ENCODE measurements at places on chromosomes 3 and 15. TPM values are rescaled to one million over a fixed set of nuclear protein-coding genes. Genes with fewer than 3 reads are reported as not detected.

The PLCL2 gene
- 13.1 TPM for total RNA-seq

The TEX55 gene
- not detected for total RNA-seq

The LPP gene
- total RNA-seq, result 132 TPM

The COL6A5 gene
- 0.05 TPM for total RNA-seq

The SSUH2 gene
- not detected for total RNA-seq

The PATL2 gene
- total RNA-seq, result 0.48 TPM

- no peak for DNase-seq
These were observed 374.0 kb upstream of the CBLB start for GRCh38 chr3:106242781-106243180.

DNA sequence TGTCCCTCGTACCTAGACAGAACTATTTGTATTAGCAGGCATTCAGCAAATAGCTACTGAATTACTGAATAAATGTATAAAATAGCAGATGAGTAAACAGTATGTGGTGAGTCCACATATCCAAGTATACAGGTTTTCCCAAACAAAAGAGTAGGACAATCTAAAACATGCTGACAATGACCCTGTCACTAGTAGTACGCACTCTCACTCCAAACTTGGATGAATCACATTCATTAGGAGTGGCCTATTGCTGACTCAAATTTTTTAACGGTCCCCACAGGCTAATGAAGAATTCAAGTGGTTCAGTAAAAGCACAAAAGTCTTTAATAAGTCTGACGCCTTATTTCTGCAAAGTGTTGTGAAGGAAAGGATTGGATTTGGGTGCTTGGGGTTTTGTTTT, 449.3 kb upstream of the THBS1 start:
- no peak for DNase-seq

DNA sequence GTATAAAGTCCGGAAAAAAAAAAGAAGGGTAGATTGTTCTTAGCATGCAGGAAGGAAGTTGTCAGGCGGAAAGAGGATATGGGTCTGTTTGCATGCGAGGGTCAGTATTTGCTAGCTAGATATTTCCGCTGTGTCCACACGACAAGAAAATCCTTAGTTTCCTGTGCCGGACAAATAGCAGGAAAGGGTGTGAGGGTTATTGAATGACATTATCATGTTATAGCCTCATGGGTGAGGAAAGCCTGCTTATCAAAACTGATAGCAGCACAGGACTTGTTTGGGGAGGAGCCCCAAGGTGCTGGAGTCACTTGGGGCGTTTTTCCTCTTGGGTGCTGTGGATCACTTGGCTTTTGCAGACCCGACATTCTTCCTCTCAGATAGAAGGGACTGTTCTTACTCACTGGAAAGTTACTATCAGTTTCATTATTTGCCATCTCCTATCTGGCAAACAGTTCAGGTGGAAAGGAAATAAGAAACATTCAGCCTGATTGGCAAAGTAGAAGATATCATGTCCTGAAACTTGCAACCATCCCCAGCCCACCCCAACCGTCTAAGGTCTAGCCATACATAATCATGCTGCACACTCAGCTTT, 127.2 kb upstream of the DPH6 start:
- peak; percentile 48 for DNase-seq

GRCh38 chr15:37877851-37878741, 56.3 kb upstream of the TMCO5A start:
- no peak for DNase-seq

GRCh38 chr15:38024293-38025091, 90.1 kb downstream of the TMCO5A start:
- DNase-seq, result no peak

GRCh38 chr3:16940769-16941700, 56.3 kb downstream of the PLCL2 start:
- no peak for DNase-seq

GRCh38 chr3:182618085-182618732, 175.1 kb upstream of the ATP11B start:
- DNase-seq, result no peak

DNA sequence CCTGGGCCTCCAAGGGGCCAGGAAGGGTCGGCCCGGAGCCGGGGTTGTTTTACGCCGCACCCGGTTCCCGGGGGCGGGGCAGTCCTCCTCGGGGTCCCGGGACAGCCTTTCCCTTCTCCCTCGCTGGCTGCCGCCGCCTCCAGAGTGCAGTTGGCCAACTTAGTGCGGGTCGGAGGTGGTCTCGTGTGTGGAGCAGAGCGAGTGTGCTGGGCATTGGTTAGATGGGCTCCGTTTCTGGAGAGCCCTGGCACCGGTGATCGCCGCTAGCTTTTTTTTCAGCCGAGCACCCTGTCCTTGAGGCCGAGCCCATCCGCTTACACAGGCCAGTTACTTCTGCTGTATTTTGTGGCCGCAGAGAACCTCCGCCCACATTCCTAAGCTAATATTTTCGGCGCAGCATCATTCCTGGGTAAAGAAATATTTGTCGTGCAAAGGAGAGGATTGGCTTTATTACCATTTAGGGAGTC, 585 bp downstream of the KIF23 start:
- DNase-seq, result peak; percentile 52

- DNase-seq, result no peak
These were observed 50.8 kb downstream of the UNC13C start for GRCh38 chr15:54029081-54029480.

DNA sequence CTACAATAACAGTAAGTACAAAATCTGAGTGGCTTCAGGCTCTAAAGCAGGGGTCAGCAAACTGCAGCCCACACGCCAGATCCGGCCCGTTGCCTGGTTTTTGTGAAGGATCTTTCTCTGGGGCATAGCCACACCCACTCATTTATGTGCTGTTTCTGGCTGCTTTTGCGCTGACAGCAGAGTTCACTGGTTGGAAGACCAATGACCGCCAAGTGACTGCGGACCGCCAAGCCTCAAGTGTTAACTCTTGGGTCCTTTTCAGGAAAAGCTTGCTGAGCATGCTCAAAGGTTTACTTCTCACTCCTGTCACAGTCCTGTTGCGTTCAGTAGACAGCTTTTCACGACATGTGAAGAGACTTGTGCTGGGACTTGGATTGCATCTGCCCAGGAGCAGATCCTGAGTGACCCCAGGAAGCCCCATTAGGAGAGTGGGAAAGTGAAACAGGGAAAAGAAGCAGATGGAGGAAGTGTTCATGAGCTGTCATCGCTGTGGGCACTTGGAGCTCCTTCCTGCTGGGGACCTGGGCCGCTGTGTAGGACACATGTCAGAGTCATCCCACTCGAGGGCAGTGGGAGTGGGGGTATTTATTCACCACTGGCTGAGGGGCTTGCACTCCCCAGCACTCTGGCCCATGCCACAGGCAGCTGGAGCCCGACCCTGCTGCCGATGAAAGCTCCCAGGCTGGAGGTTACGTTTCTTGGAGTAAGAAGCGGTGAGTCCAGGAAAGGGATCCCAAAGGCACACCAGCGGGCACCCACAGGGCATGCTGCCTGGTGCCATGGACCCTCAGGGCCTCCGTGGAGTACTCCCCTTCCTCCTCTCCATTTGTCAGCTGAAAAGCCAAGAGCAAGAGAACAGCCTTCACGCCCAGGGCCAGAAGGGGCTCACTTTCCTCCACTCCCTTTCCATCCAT, 249.1 kb downstream of the PLCL2 start:
- DNase-seq, result no peak

DNA sequence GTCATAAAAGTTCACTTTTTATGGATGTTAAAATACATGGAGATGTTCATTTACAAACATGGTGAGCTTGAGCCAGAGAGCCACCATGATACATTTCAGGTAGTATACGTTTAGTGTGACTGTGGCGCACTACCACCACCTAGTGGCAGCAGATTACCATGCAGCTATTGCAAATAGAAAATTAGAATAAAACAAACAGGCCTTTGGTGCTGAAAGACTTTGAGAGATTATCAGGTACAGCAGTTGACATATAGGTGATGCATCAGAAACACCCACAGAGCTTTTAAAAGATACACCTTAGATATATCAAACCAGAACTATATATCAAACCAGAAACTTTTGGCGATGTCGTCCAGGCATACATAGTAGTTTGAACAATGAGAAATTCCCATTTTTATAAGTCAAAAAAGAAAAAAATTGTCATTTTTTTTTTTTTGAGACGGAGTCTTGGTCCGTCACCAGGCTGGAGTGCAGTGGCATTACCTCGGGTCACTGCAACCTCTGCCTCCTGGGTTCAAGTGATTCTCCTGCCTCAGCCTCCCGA, 42.0 kb upstream of the ICE2 start:
- peak; percentile 42 for DNase-seq

DNA sequence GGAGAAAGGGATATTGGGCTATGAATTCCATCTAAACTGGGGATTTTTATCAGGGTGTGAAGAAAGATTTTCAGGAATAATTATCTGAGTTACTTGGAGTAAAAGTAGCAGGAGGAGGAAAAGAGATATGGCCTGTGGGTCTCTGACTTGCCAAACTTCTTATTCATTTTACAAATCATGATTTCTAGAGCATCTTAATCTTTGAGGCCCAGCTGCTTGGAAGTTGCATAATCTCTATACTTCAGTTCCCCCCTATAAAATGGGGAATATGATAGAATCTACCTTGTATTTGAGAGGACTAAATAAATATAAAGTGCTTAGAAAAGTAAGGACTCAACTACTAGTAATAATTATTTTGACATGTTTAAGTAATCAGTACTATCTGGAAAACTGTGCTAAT, 11.0 kb upstream of the GABPB1 start:
- DNase-seq, result no peak

GRCh38 chr15:37372064-37372463, 271.7 kb upstream of the MEIS2 start:
- no peak for DNase-seq

- DNase-seq, result no peak
These were observed 880 bp downstream of the NISCH start for GRCh38 chr3:52456169-52456799.

GRCh38 chr15:85139391-85139790, 157.7 kb downstream of the PDE8A start:
- no peak for DNase-seq

GRCh38 chr15:96264801-96265515, 65.5 kb upstream of the NR2F2 start:
- DNase-seq, result no peak

Measured in glomerular endothelial cell (primary cell).